ENCODE measurements at places on chromosomes 1 and 21.

- no peak for DNase-seq
These were observed 4.6 kb downstream of the RCC1 start for GRCh38 chr1:28510273-28510969.

DNA sequence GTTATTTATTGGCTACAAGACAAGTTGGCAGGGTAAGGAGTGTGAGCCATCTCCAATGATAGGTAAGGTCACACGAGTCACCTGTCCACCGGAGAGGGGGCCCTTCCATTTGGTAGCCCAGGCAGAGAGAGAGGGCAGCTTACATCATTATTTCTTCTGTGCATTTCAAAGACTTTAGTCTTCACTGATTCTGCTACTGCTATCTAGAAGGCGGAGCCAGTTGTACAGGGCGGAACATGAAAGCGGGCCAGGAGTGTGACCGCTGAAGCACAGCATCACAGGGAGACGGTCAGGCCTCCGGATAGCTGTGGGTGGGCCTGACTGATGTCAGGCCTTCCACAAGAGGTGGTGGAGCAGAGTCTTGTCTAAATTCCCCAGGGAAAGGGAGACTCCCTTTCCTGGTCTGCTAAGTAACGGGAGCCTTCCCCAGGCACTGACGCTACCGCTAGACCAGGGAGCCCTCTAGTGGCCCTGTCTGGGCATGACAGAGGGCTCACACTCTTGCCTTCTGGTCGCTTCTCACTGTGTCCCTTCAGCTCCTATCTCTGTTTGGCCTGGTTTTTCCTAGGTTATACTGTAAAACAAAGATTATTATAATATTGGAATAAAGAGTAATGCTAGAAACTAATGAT is 36.7 kb downstream of the ZNF695 start:
- DNase-seq: peak; percentile 49

GRCh38 chr1:155051777-155052398 is 772 bp downstream of the ADAM15 start:
- DNase-seq: peak; percentile 61

DNA sequence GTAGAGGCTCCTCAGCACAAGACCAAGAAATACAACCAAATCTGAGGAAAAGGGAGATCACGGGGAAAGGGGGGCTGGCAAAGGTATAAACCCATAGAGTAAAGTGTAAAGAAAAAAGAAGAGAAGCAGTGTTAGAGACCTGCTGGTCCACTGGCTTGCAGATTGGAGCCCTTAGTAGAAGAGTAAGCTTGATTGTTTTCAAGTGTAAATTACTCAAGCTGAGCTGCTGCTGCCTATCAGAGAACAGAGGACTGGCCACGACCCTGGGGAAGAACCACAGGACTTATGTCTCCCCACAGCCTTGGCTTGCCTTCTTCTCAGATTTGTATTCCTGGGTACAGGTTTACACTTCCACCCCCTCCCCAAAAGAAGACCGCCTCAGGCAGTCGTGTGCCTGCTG is 294.2 kb downstream of the LMX1A start:
- DNase-seq: no peak

GRCh38 chr1:186208405-186209129 is 166.5 kb downstream of the TPR start:
- no peak for DNase-seq

DNA sequence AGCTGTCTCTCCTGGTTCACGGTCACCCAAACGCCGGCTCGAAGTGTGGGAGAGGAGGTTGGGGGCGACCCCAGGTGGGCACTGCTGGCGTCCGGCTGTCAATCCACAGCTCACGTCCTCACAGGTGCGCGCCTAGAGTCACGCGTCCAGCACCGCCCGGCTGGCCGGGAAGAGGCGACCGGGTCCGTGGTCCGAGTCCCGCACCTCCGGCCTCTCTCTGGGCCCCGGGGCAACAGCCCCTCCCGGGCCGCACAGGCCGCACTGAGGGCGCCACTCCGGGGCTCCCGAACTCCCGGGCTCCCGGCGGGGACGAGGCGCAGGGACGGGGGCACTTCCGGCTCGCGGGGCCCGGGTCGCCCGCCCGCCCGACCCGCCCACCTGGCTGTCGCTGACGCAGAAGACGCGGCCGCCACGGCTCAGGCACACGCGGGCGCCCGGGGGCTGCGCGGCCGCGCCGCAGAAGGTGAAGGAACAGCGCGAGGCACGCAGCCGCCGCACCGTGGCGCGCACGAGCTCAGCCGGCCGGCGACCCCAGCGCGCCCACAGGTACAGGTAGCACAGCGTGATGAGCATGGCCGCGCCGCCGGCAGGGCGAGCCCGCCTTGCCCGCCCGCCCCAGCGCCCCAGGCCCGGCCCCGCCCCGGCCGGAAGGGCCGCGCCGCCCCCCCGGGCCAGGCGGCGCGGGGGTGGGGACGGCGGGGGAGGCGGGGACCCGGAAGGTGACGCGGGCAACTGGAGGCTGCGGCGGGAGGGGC is at the start of gene HLCS:
HLCS (minus strand) TSS at position 604 of the 755 bp plus-strand sequence; CDS start at position 573, 31 bp downstream.
- DNase-seq: peak; percentile 68

DNA sequence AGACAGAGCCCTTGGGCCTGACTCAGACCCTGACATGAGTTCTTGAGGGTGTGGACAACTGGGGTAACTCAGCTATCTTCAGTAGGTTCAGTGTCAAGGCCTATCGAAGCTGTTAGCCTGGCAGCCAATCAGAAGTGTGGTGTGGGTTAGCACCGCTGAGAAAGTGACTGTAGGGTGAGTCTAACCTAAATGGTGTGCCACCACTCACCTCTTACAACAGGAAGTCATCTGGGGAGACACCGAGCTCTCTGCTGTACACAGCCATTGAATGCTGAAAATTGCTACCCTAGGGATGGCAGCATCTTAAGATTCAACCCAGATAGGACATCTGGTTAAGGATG is 44.6 kb downstream of the RASSF5 start:
- DNase-seq: no peak

DNA sequence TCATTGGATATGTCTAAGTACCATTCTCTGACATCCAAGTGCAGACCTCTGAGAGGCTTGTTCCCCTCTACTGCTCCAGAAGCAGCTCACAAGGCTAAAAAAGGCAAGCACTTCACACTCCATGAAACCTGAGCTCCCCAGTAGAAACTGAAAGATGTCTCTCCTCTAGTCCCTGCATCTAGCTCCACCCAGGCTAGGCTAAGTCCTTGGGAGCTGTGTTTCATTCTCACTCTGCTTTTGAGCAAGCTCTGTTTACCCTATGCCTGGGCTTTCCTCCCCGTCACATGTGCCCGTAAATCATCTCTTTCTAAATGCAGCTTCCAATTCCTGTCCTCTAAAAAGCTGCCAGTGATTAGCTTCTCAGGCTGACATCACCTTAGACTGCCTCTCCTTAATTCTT is 39.0 kb downstream of the LRRC71 start:
- peak; percentile 56 for DNase-seq

GRCh38 chr1:59215766-59216291 is 81.1 kb upstream of the FGGY start:
- DNase-seq: no peak

DNA sequence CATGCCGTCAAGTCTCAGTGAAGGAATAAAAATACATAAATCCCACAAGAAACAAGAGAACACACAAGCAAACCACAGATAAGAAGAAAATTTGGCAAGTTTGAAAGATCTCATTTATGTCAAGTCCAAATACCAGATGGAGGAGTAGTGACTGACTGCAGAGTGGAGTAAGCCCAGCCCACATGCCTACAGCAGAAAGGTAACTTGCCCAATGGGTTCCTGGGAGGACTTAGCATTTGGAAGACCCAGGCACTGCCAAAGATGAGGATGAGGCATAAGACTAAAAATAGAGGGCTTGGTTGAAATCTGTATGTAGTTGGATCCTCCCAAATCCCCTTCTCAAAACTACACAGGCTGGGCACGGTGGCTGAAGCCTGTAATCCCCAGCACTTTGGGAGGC is 70.8 kb downstream of the ZNF648 start:
- no peak for DNase-seq

- DNase-seq: no peak
These were observed 14.5 kb downstream of the SYT11 start for GRCh38 chr1:155873860-155874259.
